ENCODE measurements at places on chromosomes 7 and 10. TPM values are rescaled to one million over a fixed set of nuclear protein-coding genes. Genes with fewer than 3 reads are reported as not detected.

DNA sequence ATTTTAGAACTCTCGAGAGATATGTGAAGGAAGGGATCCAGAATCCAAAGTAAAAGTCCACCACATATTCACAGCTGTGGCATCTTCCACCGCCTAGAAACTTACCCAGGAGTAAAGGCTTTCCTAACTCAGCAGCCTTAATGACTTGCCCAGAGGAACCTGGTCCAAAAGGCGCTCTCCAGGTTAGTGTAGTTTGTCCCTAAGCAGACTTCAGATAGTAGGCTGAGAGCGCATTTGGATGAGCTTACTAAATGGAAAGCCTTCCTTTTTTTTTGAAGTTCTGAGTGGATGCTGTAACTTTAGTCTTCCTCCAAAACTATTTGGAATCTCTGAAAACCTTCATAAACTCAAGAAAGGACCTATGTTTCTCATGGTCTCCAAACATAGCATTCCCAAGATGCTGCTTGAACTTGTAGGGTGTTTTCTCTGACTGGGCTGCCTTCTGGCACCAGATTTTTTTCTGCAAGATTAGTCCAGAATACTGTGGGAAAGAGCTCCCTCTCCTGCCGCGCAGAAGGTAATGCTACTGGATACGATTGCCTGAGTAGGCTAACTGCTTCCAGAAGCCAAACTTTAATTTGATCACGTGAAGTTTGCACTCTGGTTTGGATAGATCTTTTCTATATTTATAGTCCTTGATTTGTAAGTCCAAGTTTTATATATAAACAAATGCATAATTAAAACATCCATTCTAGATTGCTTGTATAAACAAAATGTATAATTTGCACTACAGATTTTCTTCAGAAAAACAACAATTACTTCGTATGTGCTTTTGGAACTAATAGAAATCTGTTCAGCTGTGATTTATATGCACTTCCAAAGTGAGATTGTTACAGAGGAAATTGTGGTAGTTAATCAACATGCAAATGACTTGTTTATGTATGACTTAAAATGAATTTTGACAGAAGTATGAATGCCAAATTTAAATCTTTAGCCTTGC, 19.6 kb upstream of the GPR37 start:
- peak; percentile 37 for DNase-seq

DNA sequence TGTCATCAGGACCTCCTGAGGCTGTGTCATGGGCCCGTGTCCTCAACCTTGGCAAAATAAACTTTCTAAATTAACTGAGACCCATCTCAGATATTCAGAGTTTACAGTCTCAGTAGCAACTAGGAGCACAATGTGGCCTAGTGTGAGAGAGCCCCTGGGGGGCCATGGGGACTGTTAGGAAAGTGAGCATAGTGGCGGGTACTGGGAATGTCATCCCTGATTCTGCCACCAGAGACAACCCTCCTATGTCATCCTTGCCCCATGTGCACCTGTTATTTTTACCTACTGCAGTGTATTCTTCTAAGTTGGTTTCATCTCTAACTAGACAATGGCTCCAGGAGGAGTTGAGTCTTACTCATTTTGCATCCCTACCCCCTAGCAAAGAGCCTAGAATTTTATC, 78.6 kb downstream of the CCDC71L start:
- no peak for DNase-seq

DNA sequence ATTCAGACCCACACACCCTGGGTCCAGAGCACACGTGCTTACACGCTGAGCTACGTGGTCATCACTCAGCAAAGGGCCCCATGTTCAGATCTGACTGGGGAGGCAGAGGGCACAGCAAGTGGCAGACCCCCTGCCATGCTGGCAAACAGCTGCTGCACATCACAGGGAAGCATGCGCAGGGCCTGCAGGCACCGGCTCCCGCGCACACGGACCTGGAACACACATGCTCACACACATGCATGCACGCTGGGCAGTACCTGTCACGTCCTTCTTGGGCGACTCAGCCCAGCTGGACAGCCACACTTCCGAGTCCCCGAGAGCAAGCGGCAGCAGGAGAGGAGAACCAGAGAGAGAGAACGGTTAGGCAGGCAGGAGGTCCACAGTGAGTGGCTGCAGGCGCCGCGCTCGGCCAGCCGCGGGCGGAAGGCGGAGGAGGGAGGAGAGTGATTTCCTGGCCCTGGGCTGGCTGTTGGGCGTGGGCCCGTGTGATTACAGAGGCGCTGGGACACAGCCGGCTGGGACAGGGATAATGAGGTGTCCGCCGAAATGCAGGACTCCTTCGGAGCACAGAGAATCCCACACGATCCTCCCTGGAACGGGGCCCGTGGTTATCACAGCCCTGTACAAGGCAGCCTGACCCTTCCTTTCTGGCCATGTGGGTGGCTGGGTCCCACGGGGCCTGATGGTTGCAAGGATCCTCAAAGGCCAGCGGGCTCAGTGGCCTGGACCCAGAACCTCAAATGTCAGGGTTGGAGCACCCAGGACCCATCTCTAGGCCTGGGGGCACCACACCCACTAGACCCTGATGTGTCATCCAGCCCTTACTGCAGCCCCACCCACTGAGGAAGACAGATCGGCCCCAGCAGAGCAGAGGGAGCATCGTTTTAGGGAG, 175.1 kb downstream of the NEURL1 start:
- DNase-seq: peak; percentile 31

GRCh38 chr10:374354-374753, 239.1 kb downstream of the ZMYND11 start:
- DNase-seq: no peak

DNA sequence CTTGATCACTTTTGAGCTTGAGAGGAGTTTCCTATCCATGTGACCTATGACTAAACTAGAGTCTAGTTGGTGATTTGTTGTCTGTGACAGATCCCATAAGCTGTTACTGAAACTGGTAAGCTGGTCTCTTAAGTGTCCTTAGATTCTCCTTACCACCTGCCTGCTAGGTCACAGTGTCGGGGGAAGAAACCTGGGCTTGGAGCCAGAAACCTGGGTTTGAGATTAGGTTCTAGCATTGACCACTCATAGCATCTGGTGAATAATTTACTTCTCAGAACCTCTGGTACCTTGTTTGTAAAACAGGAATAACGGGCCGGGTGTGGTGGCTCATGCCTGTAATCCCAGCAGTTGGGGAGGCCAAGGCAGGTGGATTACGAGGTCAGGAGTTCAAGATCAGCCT, 21.8 kb upstream of the ITPRID1 start:
- DNase-seq: no peak

- DNase-seq: no peak
These were observed 118.0 kb downstream of the PPP1R3A start for GRCh38 chr7:113800826-113801225.

- DNase-seq: no peak
These were observed 667.6 kb upstream of the FOXK1 start for GRCh38 chr7:4014346-4015050.

GRCh38 chr7:37759526-37759925, 76.0 kb downstream of the GPR141 start:
- DNase-seq: no peak

- no peak for DNase-seq
These were observed 98.1 kb downstream of the CCDC71L start for GRCh38 chr7:106562711-106563366.

DNA sequence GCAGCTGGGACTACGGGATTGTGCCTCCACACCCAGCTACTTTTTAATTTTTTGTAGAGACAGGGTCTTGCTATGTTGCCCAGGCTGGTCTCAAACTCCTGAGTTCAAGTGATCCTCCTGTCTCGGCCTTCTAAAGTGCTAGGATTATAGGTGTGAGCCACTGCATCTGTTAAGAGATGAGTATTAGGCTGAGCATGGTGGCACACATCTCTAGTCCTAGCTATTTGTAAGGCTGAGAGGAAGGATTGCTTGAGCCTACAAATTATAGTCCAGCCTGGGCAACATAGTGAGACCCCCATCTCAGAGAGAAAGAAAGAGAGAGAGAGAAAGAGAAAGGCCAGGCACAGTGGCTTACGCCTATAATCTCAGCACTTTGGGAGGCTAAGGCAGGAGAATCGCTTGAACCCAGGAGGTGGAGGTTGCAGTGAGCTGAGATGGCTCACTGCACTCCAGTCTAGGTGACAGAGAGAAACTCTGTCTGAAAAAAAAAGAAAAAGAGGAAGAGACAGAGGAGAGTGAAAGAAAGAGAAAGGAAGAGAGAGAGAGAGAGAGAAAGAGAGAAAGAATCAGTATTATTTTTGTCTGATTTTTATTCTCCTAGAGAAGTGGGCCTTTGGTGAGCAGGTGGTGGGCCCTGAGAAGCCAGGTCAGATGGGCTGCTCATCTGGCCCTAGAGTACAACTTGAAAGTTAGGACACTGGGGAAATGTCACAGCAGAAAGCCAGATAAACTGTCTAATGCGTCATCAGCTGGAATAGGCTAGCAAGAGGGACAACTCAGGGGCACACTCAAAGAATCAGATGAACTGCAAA, 58.2 kb upstream of the ZRANB1 start:
- no peak for DNase-seq

DNA sequence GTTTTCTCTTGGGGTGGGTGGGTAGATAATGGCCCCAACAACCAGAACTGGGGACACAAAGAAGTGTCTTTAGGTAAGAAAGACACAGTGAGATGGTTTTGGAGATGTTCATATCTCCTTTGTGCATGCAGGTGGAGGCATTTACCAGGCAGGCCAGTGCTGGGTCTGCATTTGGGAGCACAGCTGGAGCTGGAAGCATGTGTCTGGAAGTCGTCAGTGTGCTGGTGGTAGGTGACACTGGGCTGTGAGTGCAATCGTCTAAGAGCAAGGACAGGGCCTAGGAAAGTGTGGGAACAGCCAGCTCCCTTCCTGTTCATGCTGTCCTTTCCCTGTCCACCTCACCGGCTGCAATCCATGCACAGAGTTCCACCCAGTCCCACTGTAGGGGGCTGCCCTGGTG, 88.3 kb upstream of the ZNF32 start:
- DNase-seq: no peak

- DNase-seq: no peak
These were observed 280.5 kb downstream of the POM121L12 start for GRCh38 chr7:53315981-53316380.

DNA sequence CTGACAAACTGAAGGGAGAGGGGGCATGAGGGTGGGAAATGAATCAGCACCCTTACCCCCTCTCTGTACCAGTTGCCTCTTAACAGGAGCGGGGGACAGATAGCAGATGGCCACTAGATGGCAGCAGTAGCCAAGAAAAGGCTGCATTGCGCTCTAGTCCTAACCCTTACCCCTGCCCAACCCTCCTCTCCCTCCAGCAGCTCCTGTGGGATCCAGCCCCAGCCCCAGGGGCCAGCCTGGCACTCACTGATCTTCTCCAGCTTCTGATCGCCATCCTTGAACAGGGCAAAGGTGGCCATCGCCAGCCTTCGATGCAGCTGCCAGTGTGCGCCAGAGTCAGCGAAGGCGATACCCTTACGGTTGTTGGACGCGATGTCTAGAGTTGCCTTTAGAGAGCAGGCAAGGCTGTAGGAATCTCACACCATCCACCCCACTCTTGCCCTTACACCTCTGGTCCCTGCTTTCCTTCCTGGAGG, 2.2 kb downstream of the CYP17A1 start:
- DNase-seq: peak; percentile 20

- DNase-seq: no peak
These were observed 52.8 kb downstream of the HHEX start for GRCh38 chr10:92742331-92743228.

DNA sequence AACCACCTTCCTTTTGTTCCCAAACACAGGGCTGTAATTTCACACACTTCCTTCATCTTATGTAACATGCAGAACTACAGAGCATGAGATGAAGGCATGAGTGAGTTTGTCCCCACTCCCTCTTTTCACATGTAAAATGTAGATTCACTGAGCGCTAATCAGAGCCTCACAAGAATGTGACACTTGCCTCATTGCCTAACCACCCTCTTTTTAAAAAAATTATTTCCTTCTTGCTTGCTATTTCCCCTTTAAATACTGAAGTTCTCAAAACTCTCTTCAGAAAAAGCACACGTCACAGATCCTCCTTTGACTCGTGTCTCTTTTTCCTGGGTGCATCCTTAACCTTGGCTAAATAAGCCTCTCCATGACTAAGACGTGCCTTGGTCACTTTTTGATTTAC, 121.2 kb upstream of the TARP start:
- DNase-seq: no peak

GRCh38 chr7:99339595-99339994, 13.9 kb downstream of the ARPC1A start:
- no peak for DNase-seq

DNA sequence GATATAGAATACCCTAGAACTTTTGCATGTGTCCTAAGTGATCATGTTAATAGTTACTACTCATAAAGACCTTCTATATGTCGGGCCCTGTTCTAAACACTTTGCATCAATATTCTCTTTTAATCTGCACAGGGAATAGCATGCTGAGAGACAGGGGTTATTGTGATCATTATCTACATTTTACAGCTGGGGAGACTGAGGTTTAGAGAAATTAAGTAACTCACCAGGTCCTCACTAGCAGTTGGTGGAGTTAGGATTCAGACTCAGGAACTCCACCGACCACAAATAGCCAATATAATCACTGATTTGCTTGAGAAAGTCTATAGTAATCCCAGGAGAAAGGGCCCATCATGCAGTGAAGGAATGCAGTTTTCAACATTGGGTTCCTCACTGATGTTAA, 111.2 kb upstream of the ADO start:
- no peak for DNase-seq

DNA sequence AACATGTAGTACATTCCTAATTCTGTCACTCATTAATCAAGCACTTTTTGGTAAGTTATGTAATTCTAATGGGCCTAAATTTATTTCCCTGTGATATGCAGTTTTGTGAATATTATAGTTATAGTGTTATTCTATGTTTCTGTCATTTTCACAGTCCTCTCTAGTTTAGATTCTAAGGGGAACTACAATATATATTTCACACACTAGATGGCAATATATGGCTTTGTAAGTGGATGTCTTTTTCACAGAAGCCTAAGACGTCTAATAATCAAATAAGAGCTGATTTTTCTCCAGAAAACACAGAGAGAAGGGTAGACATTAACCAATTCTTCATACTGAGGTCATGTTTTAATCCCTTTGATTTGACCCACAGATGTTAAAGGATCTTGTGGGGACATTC, 18.0 kb downstream of the RNLS start:
- DNase-seq: peak; percentile 25

GRCh38 chr7:539731-540411, 20.2 kb upstream of the PDGFA start:
- no peak for DNase-seq

DNA sequence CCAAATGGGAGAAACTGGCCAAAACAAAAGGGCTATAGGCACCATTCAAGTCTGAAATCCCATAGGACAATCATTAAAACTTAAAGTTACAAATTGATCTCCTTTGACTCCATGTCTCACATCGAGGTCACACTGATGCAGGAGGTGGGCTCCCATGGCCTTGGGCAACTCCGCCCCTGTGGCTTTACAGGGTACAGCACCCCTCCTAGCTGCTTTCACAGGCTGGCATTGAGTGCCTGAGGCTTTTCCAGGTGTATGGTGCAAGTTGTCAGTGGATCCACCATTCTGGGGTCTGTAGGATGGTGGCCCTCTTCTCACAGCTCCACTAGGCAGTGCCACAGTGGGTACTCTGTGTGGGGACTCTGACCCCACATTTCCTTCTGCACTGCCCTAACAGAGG, 662.1 kb downstream of the XPNPEP1 start:
- no peak for DNase-seq

The C7orf57 gene
- total RNA-seq: 0.10 TPM

The BLNK gene
- 5.9 TPM for total RNA-seq

The WDFY4 gene
- total RNA-seq: 4.3 TPM

The CTNNA3 gene
- total RNA-seq: 7.1 TPM

The PON1 gene
- 0.10 TPM for total RNA-seq

The STARD3NL gene
- 22.0 TPM for total RNA-seq

The ACTR3C gene
- total RNA-seq: 6.3 TPM

The CHN2 gene
- 9.1 TPM for total RNA-seq

The COL1A2 gene
- total RNA-seq: 8,355 TPM

The CLDN4 gene
- total RNA-seq: 75.4 TPM
